Left ventricle myocardium superior (tissue), 1 donor: ENCODE measurements at places on chromosomes 2 and 18. TPM values are rescaled to one million over a fixed set of nuclear protein-coding genes. Genes with fewer than 3 reads are reported as not detected.

The CACNB4 gene
- total RNA-seq = 0.32 TPM

The ASB18 gene
- 3.8 TPM for total RNA-seq

The TCF23 gene
- total RNA-seq = 0.10 TPM

The ALLC gene
- not detected for total RNA-seq

The ANKRD29 gene
- 9.8 TPM for total RNA-seq

The CLEC4F gene
- 0.25 TPM for total RNA-seq

The IL36A gene
- not detected for total RNA-seq

The BMP10 gene
- 0.25 TPM for total RNA-seq

The TRIB2 gene
- 29.4 TPM for total RNA-seq

The TXNDC2 gene
- total RNA-seq = not detected

GRCh38 chr2:71749671-71750101 is 296.3 kb downstream of the DYSF start:
- DNase-seq = no peak

- no peak for DNase-seq
Measured at GRCh38 chr2:85935170-85935745, 46.5 kb upstream of the ST3GAL5 start.

DNA sequence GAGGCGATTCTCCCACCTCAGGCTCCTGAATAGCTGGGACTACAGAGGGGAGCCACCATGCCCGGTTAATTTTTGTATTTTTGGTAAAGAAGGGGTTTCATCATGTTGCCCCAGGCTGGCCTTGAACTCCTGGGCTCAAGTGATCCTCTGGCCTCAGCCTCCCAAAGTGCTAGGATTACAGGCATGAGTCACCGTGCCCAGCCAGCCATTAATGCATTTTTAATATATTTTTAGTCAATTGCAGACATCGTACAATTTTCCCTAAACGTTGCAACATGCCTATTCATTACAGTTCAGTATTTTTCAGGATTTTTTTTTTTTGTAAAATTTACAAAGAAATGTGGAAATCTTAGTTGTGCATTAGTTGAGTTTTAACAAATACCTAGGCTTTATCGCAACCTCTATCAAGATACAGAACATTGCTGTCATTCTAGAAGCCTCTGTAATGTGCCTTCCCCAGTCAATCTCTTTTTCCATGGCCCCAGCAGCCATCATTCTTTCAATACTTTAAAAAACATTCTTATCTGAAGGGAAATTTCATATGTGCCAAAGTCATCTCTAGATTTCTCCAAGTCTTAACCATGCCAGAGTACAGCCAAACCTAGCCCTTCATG is 14.7 kb downstream of the NABP1 start:
- DNase-seq = no peak

DNA sequence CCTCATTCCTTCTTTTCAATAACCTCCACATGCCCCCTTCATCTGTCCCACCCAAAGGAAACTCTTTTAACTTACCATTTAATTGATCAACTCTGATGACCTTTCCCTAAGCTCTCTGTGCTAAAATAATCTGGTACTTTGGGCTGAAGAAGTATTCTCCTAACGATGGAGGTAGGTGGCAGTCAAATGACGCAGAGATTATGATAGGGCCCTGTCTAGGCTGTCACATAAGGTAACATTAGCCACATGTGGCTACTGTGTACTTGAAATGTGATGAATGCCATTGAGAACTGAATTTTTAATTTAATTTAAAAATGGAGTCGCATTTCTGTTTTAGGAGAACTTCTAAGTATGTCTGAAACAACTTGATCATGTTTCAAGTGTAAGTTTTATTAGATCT is 140.5 kb upstream of the TNP1 start:
- no peak for DNase-seq

- DNase-seq = no peak
Measured at GRCh38 chr2:159063677-159064076, 95.2 kb downstream of the TANC1 start.

- no peak for DNase-seq
Measured at GRCh38 chr2:237479747-237480146, 7.3 kb upstream of the MLPH start.

DNA sequence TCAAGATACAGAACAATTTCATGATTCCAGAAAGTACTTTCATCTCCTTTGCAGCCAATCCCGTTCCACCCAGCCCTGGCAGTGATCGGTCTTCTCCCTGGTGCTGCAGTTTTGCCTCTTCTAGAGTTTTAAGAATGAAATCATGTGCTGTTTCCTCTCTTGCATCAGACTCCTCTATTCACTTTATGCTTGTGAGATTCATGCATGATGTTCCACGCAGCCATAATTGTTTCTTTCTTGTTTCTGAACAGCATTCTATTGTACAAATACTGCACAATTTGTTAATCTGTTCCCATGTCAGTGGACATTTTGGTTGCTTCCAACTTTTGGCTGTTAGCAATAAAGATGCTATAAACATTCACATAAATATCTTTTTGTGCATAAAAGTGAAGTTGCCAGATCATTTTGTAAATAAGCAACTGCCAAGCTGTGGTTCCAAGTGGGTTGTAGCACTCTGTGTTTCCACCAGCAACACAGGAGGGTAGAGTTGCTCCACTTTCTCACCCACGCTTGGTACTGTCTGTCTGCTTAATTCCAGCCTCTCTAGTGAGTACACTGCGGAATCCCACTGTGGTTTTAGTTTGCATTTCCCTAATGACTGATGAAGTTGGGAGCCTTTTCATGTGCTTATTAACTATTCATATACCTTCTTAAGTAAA is 104.5 kb downstream of the TWIST2 start:
- DNase-seq = no peak

- no peak for DNase-seq
Measured at GRCh38 chr2:111035830-111036441, 84.8 kb upstream of the BCL2L11 start.

DNA sequence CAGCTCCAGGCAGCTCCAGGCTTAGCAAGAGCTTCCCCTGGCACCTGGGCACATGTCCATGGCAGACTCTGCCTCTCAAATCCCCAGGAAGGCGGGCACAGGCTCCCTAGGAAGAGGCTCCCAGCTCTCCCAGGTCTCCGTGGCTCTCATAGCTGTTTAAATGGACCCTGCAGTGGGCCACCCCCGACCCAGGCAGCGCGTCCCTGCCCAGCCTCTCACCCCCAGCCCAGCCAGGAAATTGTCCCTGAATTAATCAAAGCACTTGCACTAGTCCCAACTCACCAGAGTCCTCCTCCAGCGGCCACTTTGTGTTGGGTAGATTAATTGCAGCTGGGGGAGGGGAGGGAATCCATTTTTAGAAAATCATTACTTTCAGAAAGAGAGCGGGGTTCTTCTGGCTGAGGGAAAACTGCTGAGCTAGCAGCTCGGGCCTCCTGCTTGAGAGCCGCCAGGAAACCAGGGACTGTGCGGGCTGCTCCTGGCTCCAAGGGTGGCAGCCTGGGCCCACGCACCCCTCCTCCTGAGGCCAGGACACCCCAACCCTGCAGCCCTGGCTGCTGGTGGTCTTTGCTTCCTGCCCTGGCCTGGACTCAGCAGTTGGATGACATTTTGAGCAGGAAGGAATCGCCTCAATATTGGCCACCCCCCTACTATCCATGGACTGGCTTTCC is 36.0 kb downstream of the SMAD7 start:
- no peak for DNase-seq

- DNase-seq = peak; percentile 75
Measured at GRCh38 chr2:105697781-105698449, 46.8 kb upstream of the NCK2 start.

- no peak for DNase-seq
Measured at GRCh38 chr2:111617299-111618225, 266.4 kb downstream of the ANAPC1 start.

- DNase-seq = no peak
Measured at GRCh38 chr2:108920686-108921085, 68.3 kb downstream of the EDAR start.

GRCh38 chr18:22250591-22250996 is 81.2 kb downstream of the GATA6 start:
- DNase-seq = peak; percentile 37

DNA sequence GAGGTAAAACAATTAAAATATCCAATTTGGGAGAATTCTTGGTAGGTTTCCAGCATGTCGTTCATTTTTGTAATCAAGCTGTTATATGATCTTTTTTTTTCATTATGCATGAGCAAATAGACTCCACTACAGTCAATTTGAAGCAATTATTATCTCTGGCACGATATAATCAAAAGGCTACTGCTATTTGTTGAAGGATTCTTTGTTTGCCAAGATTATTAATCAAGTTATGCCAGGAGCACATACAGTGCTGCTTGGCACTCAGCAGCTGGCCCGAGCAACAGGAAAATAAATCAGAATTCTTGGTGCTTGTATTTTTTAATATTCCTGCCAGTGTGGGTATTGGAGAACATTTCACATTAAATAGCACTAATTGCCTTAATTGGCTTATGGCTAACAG is 279.5 kb downstream of the RND3 start:
- DNase-seq = no peak

DNA sequence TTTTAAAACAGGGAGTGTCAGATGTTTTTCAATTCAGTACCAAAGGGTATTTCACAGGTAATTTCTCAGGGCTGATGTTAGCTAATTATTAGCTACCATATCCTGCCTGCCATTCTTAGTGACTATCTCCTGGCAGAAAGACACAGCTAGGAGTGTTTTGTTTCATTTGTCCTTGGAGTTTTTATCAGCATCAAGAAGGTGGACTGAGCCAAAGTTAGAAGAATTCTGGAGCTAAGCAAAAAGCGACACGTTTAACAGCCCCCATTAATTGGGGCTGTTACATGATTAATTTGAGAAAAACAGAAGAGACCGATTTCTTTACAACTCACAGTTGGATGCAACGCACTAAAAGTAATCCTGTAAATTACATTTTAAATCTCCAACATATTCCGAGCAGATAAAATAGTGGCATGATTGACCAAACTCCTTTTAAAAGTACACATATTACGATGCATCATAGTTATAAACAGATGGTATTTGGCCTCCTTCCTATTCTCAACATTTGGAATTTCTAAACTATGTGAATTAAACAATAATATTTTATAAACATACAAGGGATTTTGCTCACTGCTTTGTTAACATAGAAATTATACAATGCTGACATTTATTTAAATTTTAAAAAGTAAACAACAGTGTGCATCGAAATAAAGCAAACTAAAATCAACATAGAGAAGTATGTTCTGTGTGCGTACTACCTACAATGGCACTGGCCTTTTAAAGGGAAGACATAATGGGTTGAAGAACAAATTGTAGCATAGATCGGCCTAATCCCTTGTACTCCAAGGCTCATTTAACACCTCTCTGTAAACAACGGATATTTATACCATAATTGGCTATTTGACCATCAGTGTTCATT is 585.1 kb downstream of the ZEB2 start:
- DNase-seq = no peak

- DNase-seq = no peak
Measured at GRCh38 chr18:35880788-35881455, 91.6 kb upstream of the RMP24 start.

GRCh38 chr2:106201661-106202060 is 7.6 kb upstream of the UXS1 start:
- no peak for DNase-seq

DNA sequence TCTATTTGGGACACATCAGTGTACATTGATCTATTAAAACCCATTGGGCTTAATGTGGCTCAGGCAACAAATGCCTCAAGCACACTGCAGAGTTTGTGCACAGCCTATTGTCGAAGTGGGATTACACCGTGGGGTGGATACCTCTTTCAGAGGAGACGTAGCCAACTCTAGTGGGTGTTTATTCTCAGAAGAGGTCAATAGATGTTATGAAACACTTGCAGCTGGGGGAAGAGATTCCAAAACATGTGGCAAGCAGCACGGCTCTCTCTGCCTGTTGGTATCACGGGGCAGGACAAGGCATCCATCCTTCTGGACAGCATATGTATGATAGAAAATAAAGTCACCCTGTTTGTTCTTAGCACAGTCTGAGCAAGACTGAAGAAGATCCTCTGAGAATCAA is 121.4 kb upstream of the COPS8 start:
- DNase-seq = no peak

GRCh38 chr2:60140185-60140584 is 413.3 kb downstream of the BCL11A start:
- DNase-seq = no peak

DNA sequence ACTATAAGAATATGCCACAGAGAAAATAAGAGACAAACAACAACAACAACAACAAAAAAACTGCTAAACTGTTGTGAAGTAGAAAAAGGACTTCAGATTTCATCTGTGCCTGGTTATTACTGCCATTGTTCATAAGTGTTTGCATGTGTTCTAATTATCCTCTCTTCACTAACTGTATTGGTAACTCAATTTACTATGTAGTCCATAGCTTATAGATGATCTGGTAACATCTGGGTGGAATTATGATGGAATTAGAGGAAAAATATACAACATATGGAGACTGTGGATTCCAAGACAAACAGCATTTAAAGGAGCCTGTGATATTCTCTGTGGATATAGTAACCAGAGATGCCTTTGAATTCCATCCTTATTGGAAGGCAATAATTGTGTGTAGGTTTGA is 1891.5 kb upstream of the PIK3C3 start:
- DNase-seq = no peak

DNA sequence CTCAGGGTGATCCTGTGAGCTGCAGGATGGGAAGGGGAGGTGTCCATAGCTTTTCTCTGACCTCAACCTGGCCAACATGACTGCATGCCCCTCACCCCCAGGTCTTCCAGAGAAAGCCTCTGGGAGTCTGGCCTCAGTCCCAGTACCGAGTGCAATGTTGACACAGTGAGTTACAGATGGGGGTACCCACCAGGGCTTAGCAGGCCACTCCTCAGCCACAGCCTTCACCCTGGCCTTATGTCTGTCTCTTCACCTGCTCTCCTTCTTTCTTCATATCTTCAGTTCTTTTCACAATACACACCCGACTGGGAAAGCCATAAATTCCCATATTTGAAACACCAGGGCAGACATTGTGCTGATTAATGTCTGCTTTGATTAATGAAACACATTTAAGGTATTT is 33.5 kb downstream of the AOX1 start:
- no peak for DNase-seq

DNA sequence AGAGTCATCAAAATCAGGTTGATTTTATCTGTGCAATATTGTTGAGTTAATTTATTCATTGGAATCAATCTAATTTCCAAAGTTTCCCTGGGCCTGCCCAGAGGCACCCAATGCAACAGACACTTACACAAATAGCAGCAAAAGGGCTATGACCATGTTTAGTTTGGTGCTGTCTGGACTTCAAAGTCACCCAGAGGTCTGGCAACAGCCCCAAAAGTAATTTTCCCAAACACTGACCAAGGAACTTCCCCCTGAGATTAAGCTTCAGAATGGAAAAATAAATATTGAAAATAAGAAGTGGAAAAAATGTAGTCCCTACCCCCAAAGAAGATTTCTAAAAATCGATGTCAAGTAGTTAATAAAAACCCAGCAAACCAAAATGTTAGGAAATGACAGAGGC is 70.9 kb upstream of the RNF152 start:
- no peak for DNase-seq
